Bladder microvascular endothelial cell (primary cell): ENCODE measurements at places on chromosomes 5 and 9. TPM values are rescaled to one million over a fixed set of nuclear protein-coding genes. Genes with fewer than 3 reads are reported as not detected.

The OTP gene
- total RNA-seq = not detected in 2 replicates

The TENT4A gene
- 8.7 and 15.2 TPM in 2 replicates for total RNA-seq

The SLC45A2 gene
- not detected in 2 replicates for total RNA-seq

The MEIKIN gene
- total RNA-seq = not detected in 2 replicates

The NSA2 gene
- total RNA-seq = 59.3 and 75.6 TPM in 2 replicates

The ATG12 gene
- total RNA-seq = 15.5 and 40.2 TPM in 2 replicates

The TLX3 gene
- not detected in 2 replicates for total RNA-seq

The OR1Q1 gene
- total RNA-seq = not detected in 2 replicates

The LCN1 gene
- not detected in 2 replicates for total RNA-seq

The HMCN2 gene
- 0.19 and 0.32 TPM in 2 replicates for total RNA-seq

The DMGDH gene
- total RNA-seq = 0.50 TPM in 1 of 2 replicates, not detected in the other

The CTXN3 gene
- total RNA-seq = not detected in 2 replicates

The FAM153A gene
- total RNA-seq = not detected in 2 replicates
